ENCODE measurements at places on chromosomes 2 and 18. TPM values are rescaled to one million over a fixed set of nuclear protein-coding genes. Genes with fewer than 3 reads are reported as not detected.

The TPO gene
- not detected for total RNA-seq

DNA sequence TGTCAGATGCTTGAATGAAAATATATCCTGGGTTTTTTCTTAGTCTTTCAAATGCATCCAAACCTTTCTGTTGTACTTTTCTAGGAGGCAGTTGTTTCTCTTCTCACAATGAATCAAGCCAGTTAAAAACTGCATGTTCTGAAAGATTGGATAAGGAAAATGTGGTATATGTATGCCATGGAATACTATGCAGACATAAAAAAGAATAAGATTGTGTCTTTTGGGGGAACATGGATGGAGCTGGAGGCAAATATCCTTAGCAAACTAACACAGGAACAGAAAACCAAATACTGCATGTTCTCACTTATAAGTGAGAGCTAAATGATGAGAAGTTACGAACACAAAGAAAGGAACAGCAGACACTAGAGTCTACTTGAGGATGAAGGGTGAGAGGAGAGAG lies 51.7 kb upstream of the MAPK4 start:
- no peak for DNase-seq

The ACVR1 gene
- 2.7 TPM for total RNA-seq

GRCh38 chr2:212337486-212338343 lies 200.9 kb downstream of the ERBB4 start:
- no peak for DNase-seq

- no peak for DNase-seq
Observed at GRCh38 chr2:20961858-20962257, 82.0 kb downstream of the APOB start.

GRCh38 chr2:202317080-202317857 lies 51.7 kb downstream of the NOP58 start:
- DNase-seq: no peak

The PTPRN gene
- total RNA-seq: not detected

DNA sequence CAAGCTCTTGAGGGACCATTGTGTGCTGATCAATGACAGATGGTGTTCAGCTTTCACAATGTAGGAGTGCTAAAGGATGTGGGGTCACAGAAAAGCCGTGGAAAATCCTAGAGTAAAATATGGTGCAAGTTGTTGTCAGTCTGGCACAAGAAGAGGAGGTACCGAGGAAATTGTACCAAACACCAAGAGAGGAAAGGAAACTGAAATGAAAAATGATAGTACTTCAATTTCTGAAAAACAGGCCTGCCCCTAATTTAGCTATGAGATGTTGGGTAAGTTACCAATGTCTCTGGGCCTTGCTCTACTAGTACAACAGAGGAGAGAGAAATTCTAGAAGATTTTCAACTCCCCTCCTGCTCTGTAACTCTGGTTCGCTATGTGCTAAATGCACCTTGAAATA lies 78.8 kb upstream of the PELI1 start:
- DNase-seq: peak; percentile 45

The CAPN14 gene
- 4.0 TPM for total RNA-seq

GRCh38 chr18:63784787-63785452 lies 9.7 kb downstream of the SERPINB7 start:
- DNase-seq: no peak

All from OCI-LY7 (cell line).